Activated T-helper 17 cell treated with anti-CD3 and anti-CD28 coated beads, Interleukin-2, amount 50 U/mL, for 72 hours (primary cell): ENCODE measurements at places on chromosomes 3 and 15.

DNA sequence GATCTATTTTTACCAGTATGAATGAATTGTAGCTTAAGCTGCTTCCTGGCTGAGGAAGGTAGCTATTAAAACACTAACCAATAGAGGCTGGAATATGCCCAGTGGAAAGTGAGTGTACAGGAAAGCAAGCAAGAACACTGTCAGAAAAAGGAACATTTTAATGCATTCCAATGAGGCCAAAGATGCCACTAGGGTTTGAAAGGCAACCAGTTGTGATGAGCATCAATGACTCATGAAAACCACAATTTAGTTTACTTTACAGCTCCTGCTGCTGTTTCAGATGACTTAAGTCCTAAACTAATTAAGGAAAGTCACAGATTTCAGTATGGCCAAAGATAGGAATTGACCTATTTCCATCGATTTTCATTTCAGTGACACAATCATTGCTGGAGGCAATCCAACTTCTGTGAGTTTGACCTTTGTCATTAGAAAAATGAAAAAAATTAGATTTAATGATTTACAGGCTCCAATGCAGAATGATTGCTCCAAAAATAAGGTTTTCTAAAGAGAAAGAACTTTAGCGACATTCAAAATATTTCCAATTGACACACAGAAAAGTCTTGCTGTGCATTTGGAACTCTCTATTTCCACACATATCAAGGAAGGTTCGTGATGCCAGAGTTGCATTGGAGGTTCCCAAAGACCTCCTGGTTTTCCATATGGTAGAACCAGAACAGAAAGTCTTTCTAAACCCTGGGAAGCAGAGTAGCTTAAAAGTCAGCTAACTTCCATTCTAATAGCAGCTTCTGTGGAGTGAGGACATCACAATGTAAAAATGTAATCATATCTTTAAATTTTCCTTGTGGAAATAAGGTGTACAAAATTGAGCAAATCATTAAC is 103.0 kb downstream of the SUCNR1 start:
- ATAC-seq: peak; percentile 56

GRCh38 chr3:195038161-195038560 is 232.8 kb downstream of the XXYLT1 start:
- ATAC-seq: no peak

GRCh38 chr15:94387849-94388441 is 156.6 kb downstream of the MCTP2 start:
- no peak for ATAC-seq

- no peak for ATAC-seq
Observed at GRCh38 chr15:31402511-31403056, 75.9 kb downstream of the KLF13 start.

DNA sequence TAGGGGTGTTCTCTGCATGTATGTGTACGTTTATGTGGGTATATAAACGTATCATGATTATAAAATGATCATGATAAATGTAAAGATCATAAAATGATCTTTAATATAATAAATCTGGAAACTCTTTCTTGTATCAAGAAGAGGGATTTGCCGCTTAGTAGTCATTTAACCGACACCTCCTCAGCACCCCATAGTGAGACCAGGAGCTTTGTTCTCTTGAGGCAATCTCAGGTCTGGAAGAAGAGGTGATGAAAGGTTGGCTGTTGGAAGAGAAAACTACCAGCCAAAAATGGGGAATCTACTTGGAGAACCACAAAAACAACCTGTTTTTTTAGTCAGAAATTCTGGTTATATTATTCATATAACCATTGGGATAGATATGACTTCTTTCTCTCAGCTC is 38.7 kb downstream of the TGFBR2 start:
- ATAC-seq: peak; percentile 38
